CD4-positive, alpha-beta T cell treated with Interleukin-2 at 100 ng/mL for 4 hours (primary cell): ENCODE measurements at places on chromosomes 1 and 21.

- DNase-seq = no peak
These were observed 14.5 kb downstream of the PLEKHO1 start for GRCh38 chr1:150164224-150164623.

GRCh38 chr1:234597894-234598293 lies 12.1 kb downstream of the IRF2BP2 start:
- peak; percentile 80 for DNase-seq

- no peak for DNase-seq
These were observed 119.5 kb upstream of the HOOK1 start for GRCh38 chr1:59695252-59695651.

GRCh38 chr1:96660503-96660902 lies 61.1 kb upstream of the PTBP2 start:
- no peak for DNase-seq

DNA sequence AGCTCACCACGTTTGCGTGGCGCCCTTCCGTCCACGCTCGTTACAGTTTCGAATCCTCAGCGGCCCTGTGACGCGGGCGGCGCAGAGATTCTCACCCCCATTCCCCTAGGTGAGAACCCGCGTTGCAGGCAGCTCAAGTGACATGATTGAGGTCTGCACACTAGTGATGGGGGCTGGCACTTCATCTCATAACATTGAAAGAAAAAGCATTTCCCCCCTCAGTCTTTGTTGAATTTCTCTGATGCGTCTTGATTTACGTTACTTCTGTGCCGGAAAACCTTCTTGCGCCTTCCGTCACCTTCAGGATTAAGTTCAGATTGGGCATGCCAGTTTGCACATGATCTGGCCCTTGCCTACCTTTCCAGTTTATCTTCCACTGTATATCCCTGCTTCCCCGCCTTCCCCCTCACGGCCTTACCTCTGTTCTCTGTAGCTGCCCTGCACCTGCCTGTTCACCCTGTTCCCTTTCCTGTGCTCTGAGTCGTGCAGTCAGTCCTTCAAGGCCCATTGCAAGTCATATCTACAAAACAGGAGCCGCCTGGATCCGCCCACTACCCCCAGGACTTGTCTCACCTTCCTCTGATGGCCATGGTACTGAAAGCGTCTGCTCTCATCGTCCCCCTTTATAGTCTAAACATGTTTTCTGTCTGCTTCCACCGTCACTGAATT lies 1.1 kb downstream of the CTPS1 start:
- peak; percentile 49 for DNase-seq

DNA sequence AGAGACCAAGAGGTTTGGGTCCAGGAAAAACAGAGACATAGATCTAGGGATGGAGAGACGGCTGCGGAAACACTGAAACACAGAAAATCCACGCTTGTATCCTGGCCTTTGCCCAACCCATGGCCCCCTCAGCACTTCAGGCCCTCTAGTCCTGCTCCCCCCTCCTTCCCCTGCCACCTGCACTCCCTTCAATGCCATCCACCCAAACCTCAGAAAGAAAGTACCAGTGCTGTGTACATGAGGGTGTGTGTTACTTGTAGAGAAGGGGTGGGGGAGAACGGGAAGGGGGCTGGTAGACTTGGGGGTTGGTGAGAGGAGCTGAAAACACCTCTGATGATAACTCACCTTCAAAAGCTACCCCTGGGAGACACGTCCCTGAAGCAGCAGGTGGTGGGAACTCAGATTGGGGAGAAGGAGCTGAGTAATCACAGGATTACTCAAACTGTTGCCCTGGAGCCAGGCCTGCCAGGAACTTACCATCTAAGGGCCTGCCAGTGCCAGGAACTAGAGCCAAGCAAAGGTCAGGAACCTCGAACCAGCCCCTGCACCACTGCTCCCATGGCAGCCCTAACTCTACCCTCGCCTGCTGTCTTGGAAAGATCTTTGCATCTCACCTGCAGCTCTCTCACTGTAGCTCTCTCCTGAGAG lies 11.5 kb downstream of the RORC start:
- no peak for DNase-seq

GRCh38 chr1:163928651-163929050 lies 606.9 kb downstream of the NUF2 start:
- no peak for DNase-seq

DNA sequence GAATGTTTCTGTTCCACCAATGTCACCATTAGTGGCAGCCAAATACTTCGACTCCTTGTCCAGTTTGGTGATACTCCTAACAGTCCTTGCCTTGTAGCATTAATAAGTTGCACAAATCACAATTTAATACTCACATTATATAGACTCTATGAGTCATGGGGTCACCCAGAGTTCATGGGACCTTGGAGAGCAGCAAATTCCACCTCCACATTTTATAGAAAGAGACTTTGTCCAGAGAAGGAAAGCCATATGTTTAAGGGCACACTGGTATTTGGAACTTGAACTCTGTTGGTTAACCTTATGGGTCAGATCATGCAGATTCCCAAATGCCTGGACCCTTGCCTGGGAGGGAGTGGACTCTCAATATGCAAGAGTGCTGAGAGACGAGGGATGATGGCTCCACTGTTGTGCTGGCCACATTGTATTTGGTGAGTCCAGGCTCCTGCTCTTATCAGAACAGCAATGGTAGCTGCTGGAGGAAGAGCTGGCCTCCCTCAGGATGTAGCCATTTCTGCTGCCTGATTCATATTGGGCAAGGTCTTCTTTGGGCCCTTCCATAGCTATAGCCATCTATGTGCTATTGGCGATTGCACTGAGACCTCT lies 30.6 kb downstream of the DNAJC6 start:
- DNase-seq = no peak

DNA sequence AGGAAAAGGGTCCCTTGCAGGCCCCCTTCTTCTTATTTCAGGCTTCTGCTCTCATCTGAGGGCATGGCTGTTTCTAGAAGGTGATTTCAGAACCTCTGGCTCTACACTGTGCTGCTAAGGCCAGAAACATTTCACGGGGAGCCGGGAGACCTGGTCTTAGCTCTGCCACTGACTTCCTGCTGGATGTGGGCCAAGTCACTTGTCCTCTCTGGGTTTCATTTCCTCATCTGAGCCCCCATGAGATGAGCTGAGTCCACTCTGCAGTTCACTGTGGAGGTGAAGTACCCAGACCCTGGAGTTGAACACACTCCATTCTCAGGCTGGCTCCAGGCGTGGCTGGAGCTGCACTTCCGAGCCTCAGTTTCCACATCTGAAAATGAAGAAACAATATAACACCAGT lies 2.1 kb downstream of the PADI1 start:
- no peak for DNase-seq

DNA sequence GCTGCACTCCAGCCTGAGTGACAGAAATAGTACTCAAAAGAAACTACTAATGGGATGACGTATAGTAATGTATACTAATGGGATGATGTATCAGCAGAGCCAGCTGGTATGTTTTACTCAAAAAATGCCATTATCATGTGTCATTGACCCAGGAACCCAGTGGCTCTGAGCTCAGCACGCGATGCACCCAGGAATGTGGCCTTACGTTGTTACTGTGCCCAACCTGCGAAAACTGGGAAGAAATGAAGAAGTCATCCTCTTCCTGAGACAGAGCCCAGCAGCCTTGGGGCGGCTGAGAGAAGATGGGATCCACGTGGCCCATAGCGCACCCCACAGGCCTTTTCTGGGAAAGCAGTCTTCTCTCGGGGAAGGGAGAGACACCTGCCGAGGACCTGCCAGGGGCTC lies 8.8 kb downstream of the UBE2J2 start:
- no peak for DNase-seq

DNA sequence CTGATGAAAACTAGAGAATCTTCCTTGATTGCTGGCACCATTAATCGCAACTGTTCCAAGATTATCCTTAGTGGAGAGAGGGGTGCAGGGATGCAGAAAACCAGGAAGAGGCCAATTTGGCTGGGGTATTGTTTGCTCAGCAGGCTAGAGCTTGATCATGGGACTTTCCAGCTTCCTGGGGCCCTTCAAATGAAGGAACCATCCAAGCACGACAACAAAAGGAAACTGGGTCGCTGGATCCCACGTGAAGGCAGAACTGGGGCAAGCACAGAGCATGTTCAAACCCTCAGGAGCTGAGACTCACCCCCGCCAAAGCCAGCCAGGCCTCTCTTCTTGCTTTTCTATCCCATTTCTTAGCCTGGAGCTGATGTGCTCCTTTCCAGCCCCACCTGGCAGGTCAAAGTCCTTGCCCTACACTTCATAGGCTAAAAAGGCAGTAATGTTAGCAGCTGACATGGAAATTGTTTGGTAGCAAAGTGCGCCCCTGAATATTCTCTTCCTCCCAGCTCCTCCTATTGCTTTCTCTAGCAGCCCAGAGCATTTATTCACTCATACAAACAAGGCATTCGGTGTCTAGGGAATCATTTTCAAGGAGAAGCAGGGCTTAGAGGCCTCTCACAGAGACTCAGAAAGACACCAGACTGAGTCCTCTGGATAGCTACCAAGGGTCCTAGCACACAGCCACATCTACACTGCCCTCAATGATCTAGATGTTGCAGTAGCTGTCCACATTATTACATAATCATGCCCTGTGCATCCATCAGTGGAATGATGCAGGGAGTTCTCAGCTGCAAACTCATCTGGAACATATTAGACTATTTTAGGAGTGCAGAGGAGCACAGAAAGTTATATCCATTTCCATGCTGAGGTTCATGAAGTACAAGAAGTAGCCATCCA lies 11.5 kb downstream of the KCNA2 start:
- no peak for DNase-seq

DNA sequence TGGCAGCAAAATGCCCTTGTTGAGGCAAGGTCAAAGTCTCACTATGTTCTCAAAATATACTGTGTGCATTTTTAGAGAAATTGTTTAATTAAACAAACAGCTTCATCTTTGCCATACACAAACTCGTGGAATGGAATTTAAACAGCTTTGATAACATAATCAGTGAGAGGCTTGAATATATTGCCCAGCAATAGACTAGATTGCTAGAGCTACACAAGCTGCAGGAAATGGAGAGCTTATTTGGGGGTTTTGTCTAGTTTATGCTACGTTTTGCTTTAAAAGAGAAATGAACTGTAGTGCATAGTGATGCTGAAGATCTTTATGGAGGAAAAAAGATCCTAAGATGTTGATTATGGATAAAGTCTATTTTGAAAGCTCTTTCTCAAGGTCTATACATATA lies 166.8 kb upstream of the HMCN1 start:
- no peak for DNase-seq

- DNase-seq = no peak
These were observed 4.3 kb downstream of the AMPD1 start for GRCh38 chr1:114691061-114691460.

- DNase-seq = peak; percentile 29
These were observed 10.5 kb upstream of the LAX1 start for GRCh38 chr1:203754455-203754864.

GRCh38 chr1:30283199-30283962 lies 440.0 kb downstream of the MATN1 start:
- no peak for DNase-seq

GRCh38 chr1:202046748-202047708 lies 36.6 kb downstream of the ELF3 start:
- no peak for DNase-seq

DNA sequence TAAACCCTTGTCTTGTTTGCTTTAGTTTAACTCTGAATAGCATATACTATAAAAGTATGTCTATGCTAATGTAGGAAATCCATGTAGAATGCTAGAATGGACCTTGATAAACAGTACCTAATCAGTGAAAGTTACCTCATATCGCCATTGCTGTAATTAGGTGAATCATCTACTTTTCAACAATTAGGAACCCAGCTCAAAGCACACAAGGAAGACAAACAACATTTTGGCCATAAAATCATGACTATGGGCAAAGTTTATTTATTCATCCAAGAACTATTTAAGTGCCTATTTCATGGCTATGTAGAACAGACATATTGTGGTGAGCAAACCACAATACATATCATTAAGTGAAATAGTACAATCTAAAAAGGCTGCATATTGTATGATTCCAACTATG lies 1043.2 kb downstream of the BRINP3 start:
- DNase-seq = no peak

- no peak for DNase-seq
These were observed 173.9 kb upstream of the FAM78B start for GRCh38 chr1:166340709-166341108.

GRCh38 chr1:56806804-56807203 lies 12.4 kb downstream of the FYB2 start:
- no peak for DNase-seq

- DNase-seq = no peak
These were observed 8.0 kb upstream of the NAV1 start for GRCh38 chr1:201530741-201531531.

- no peak for DNase-seq
These were observed 8.4 kb upstream of the C1orf185 start for GRCh38 chr1:51093581-51093980.

- no peak for DNase-seq
These were observed 288.4 kb downstream of the OMA1 start for GRCh38 chr1:58258082-58258481.

DNA sequence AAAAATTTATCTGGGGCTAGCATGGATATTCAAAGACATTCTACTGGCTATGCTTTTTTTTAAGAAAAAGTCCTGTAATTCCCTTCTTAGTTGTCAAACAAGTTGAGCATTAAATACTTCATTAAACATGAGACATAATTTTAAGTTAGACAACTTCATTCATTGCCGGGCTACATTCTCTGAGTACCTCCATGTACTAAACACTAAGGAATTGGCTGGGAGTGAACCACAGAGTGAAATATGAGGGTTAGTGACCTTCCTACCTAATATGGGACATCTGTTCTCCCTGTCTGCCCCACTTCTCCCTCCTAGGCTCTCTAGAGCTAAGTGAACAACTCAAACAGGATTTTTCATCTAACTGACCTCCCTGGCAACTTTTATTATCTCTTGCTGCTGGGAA lies 370.4 kb downstream of the VAV3 start:
- DNase-seq = no peak

GRCh38 chr21:28442624-28443023 lies 550.1 kb downstream of the LTN1 start:
- no peak for DNase-seq
